Renal cortical epithelial cell (primary cell): ENCODE measurements at places on chromosomes 5 and 9.
A peak's percentile ranks its signal among the peaks of the same experiment; 100 is the strongest.

DNA sequence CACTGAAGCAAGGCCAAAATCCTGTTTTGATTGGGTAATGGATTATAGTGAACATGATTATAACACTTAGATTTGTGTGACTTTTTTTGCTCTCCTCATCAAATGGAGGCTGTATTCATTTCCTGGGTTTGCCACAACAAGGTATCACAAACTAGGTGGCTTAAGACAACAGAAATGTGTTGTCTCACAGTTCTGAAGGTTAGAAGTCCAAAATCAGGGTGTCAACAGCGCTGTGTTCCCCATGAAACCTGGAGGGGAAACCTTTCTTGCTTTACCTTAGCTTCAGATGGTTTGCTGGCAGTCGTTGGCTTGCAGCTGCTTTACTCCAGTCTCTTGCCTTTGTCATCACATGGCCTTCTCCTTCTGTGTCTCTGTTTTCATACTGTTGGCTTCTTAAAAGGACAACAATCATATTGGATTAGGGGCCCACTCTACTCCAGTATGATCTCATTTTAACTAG lies 32.4 kb downstream of the CDC42SE2 start:
- DNase-seq, result no peak

DNA sequence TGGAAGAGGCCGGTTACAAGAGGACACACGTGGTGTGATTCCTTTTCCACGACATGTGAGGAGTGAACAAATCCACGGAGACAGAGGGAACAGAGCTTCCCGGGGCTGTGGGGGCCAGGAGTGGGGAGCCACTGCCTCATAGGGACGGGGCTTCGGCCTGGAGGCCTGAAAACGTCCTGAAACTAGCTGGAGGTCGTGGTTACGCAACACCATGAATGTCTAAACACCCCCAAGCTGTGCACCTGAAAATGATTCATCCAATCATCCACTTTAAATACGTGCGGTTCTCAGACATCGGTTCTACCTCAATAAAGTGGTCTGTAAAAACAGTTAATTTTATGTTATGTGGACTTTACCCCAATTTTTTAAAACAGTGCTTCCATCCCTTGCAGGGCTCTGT lies 65.3 kb upstream of the PPP1R26 start:
- no peak for DNase-seq

DNA sequence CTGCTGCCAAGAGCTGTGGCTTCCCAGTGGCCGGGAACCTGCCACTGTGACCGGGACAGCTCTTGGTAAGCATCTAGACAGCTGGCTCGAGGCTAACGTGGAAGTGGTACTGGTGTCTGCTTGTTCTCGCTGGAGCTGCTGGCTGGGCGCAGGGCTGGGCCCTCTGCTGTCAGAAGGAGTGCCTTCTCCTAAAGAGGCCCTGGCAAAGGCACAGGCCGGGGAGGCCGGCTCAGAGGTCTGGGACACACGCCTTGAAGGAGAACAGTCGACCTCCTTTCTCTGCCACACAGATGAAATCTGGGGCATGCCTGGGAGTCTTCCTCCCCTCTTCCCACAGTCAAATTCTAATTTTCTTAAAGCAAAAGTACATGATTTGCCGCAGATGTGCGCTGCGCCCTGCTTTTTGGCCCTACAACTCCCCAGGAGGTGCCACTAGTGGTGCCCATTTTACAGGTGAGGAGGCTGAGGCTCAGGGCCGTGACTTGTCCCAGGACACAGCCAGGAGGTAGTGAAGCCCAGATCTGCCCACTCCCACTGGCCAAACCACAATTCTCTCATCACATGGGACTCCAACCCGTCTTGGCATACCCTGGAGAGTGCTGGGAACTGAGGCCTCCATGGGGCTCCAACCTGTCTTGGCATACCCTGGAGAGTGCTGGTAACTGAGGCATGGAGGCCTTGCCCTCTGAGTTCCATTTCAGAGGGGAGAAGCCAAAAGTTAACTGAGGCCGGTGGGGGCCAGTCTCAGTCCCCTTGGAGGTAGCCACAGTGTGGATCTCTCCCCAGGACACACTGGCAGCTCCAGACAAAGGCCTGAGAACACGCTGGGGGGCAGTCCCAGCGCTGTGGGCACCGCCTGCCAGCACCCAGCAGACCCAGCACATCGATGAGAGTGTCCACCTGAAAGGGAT lies 12.0 kb upstream of the RXRA start:
- no peak for DNase-seq

DNA sequence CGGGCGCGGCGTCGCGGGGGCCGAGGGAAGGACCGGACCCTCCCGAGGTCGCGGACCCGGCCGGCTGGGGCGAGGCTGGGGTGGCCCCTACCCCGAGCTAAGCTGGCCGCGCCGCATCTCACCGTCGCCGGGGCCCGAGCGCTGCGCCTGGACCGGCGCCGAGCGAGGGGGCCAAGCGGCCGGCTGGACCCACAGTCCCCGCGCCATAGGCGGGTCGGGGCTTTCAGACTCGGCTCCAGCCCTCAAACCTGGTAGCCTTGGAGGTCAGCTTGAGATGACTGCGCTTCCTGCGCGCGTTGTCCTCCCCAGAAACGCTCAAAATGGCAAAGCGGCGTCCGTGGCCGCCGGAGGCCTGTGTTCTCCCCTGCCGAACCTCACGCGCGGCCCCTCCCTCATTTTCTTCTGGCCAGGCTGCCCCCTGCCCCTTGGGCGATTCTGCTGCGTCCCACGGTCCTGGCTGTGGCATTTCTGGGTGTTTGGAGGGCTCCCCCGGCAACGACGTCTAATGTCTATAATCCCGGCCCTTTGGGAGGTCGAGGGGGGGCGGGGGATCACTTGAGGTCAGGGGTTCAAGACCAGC lies 8.7 kb upstream of the GRIN1 start:
- DNase-seq, result no peak

DNA sequence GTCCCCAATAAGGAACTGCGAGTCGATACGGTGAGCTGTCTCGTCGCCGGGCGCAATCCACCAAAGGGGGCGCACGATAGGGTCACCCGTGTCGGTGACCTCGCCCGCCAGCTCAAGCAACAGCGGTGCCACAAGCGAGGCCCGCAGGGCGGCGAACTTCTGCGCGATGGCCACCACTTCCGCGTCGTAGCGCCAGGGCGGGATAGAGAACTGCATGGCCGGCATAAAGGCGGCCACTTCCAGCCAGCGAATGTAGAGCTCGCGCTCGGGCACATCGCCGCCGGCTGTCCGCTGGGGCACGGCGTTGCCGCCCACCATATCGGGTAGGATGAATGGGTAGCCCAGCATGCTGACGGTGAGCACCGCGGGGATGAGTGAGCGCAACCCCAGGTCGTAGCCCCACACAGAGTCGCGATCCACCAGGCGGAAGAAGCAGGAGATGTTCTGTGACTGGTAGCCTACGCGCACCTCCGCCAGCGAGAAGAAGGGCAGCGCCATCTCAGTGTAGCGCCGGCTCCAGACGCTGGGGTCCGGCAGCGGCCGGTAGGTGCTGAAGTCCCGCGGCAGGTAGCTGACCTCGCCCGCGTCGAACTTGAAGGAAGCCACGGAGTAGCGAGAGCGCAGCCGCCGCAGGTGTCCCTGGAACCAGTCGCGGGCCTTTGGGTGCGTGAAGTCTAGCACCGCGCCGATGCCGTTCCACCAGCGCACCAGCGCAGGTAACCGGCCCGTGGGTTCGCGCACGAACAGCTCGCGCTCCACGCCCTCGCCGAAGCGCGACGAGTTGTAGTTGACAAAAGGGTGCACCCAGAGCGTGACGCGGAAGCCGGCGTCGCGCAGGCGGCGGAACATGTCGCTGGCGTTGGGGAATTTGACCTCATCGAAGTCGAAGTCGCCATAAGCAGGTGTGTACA lies 5.5 kb downstream of the MYORG start:
- DNase-seq, result no peak

DNA sequence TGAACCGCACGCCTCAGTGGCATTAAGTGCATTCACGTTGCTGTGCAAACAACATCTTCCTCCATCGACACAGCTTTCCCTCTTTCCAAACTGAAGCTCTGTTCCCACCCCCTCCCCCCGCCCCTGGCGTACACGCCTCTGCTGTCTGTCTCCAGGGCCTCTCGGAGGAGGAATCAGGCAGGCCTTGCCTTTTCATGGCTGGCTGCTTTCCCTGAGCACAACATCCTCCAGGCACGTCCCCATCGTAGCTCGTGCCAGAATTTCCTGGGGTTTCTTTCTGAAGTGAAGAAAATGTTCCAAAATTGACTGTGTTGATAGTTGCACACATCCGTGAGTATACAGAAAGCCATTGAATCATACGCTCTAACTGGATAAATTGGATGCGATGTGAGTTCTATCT lies 22.3 kb upstream of the TMEM250 start:
- no peak for DNase-seq

DNA sequence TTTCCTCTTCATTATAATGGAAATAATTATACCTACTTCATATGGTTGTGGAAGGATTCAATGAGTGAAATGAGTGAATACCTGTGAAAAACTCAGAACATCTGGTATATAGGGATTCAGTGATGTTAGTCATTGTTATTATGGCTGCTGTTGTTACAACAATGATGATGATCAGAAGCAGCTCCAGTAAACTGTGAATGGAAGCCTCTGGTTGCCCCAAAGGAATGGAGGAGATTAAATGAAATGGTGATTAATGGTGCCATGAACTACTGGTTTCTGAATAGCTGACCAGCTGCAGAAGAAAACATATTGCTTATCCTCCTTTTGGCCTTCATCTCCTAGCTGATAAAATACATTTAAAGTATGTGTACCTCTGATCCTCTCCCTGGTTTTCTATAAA lies 372.0 kb downstream of the ARHGEF28 start:
- DNase-seq, result peak; percentile 45

- DNase-seq, result peak; percentile 33
These were observed 7.3 kb downstream of the ENG start for GRCh38 chr9:127847178-127847510.

DNA sequence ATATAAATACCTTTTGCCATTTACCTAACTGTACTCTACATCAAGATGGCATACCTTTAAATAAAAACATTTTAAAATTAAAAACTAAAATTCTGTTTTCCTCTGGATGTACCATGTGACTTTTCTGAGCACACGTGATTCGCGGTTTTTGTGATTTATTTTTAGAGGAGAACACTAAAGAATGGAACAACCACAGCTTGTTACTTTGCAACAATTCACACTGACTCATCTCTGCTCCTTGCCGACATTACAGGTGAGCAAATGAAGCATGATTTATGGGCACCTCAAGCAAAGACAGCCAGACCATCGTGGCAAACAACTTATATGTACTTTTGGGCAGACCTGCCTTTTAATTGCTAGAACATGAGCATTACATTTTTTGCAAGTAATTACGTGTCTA lies 61.3 kb downstream of the GDA start:
- peak; percentile 55 for DNase-seq

DNA sequence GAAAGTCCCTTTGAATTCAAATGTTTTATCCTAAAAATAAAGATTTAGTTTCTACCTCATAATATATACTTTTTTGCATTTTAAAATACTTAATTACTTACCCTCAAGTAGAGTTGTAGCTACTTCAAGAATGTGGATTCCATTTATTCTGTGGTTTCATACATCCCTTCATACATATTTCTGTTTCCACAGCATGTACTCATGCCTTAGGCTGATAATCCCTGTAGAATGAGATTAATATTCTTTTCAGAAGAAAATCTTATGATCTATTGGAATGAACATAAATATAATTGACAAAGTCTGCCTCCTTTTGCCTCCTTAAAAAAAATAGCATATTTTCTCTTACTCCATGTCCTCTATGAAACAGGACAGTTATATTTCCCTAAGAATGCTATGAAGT lies 465.7 kb downstream of the DTWD2 start:
- DNase-seq, result no peak
